ENCODE measurements at places on chromosomes 7 and 10.

DNA sequence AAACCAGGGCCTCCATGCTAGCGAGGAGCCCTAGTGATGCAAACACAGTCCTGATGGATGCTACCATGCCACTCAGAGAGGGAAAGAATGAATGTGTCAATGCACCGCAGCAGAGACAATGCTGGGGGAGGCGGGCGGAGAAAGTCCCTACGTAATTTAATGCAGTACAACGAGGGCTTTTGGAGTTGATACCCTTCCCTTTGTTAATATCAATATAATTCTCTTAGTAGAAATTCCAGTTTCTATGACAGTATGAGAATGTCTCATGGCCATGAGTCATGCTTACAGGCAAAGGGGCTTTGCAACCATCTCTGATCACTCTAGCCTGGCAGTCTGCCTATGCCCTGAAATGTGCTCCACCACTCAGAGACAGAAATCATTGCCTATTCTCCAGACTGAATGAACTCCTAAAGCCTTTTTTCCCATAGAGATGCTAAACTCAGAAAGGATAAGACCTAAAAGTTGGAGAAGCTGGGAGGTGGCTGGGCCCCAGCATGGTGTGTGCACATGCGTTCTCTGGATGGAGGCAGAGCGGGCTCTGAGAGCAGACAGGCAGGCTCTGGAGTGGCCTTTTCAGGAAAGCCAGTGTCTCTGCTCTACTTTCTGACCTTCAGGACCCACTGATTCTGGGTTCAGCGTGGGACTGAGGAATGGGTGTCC, 20.3 kb upstream of the GIMAP2 start:
- no peak for DNase-seq

GRCh38 chr7:3289996-3290395, 11.1 kb upstream of the SDK1 start:
- DNase-seq = no peak

- DNase-seq = no peak
Observed at GRCh38 chr10:11401264-11402235, 209.9 kb downstream of the USP6NL start.

GRCh38 chr10:123391275-123392028, 237.2 kb downstream of the BUB3 start:
- no peak for DNase-seq

GRCh38 chr7:131108212-131108940, 219.3 kb upstream of the MKLN1 start:
- DNase-seq = no peak

DNA sequence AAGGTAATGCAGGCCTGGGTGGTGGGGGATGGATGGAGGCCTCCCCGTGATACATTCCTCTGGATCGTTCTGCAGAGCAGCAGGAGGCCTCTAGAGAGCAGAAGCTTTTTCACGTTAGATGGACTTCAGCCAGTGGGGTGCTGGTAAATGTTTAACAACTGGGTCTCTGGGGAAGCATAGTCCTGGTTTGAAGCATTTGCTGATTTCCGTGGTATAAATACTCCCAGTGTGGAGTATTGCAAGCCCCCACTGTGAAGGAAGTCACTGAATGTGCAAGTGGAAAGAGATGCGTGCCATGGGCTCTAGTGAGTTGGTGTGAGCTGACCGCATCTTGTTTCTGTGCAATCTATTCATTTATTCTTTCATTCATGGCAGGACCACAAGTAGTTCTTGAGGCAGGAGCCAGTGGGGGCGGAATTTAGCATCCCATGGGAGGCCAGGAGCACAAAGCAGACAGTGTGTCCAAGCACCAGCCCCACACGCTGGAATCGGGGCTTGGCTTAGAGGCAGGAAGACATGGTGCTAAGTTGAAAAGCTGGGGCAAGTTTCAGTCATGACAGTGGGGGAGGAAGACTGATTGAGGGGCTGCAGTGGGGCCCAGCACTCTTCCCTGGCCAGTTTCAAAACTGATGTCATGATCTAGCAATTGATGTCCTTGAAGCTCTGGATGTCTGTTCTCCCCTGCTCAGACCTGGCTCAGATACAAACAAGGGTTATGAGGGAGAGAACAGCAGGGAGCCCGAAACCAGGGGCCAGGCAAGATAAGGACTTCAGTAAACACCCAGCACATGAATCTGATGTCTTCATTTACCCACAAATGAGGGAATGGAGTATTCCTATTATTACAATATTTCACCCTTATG, 280.9 kb upstream of the LYZL1 start:
- DNase-seq = no peak

DNA sequence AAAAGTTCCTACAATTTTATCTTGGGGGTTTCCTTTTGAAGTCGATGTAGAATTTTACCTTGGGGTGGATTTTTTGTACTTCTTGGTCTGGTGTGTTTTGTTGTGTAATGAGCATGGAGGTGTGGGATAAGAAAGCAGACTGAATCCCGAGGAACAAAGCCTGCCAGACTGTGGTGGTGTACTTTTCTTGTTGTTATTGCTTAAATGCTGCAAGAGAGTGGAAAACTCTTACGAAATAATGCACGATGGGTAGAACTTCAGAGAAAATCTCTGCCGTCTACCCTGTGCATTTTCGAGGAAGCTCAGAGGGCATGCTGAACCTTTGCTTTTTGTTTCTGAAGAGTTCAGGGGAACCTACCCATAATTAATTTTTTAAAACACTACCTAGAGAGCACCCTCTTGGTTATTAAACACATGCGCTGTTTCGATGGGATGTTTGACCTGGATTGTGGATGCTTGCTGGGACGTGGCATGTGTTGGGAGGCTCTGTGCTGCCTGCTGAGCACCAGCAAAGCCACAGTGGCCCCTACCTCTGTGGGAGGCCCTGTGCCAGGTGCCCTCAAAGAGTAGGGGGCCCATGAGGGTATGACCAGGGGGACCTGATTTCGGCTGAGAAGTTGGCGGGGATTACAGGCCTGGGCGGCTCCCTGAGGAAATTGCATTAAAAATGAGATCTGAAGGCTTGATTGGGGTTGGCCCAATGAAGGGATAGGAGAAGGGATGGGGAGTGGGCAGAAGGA, 94.1 kb downstream of the TCF7L2 start:
- DNase-seq = no peak
